AG10803 (cell line): ENCODE measurements at places on chromosomes 16 and 17.

DNA sequence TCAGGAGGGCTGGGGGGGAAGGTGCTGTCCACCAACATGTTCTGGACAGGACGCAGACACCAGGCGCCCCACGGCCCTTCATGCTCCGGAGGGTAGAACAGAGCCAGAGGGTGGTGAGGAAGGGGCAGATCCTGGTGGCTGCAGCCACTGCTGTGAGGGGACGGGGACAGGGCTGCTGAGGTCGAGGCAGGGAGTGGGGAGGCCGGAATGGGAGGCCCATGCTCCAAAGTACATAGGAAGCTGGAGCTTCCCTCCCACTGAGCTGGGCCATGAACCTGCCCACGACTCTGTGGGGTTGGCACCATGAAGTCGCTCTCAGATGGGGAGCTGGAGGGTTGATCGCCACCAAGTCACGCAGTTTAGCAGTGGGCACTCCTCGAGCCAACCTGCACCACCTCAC, 8.0 kb upstream of the METRNL start:
- no peak for DNase-seq

DNA sequence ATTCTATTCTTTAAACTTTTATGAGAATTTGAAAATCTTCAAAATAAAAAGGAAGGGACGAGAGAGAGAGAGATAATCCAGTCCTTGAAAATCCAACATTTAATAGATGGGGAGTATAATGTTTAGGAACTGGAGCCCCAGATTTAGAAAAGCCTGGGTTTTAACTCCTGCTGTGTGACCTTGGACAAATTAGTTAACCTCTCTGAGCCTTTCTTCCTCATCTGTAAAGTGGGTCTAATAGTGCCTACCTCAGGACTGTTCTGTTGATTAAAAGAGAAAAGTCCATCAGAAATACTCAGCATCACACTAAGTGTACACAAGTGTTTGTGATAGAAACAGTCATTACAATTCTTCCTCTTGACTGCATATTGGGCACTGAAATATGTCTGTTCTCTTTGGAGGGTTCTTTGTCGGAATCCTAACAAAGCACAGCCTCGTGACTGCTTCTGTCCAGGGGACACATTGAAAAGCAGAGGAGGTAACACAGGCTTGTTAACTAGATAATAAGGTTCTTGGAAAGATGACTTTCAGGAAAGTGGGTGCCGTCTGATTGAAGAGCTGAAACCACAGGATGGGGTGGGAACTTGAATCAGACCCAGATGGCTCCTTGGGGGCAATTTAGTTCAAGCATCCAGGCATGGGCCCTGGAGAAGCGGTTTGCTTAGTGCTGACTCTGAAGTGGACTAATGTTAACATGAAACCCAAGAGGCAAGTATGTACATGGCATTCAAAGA, 128.2 kb downstream of the CLEC16A start:
- no peak for DNase-seq

- no peak for DNase-seq
These were observed 134.7 kb downstream of the SOX9 start for GRCh38 chr17:72255481-72255880.

DNA sequence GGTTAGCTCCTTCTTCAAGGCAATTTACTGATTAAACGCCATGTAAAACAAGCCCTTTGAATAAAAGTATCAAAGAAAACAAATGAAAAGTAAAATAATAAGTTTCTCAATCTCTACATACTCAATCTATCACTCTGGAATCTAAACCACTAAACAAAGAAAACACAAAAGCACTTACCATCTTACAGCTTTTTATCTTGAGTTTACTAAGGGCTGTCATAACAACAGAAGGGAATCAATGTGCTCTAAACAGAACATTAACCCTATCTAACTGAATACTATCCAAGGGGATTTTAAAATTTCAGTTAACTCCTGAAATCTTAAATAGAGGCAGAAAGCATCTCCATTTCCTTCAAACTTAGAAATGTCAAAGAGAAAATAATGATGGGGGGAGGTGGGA, 3.4 kb downstream of the SKA2 start:
- DNase-seq: peak; percentile 42

DNA sequence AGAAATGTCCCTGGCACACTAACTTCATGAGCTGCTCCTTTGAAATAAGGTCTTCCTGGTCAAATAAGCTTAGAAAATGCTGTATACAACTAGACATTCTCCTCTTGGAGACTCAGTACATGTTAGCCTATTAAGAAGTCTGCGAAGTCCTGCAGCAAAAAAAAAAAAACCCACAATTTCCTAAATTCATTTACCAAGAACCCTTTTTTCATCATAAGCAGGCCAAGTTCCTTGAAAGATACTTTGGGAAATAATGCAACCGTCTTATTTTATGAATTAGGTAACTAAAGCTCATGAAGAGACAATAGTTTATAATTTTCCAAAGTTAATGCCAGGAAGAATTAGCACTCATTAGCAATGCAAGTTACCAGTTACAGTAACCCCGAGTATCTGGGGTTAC, 49.0 kb upstream of the HAS3 start:
- DNase-seq: no peak

- DNase-seq: no peak
These were observed 65.1 kb downstream of the NUP93 start for GRCh38 chr16:56795011-56795410.

DNA sequence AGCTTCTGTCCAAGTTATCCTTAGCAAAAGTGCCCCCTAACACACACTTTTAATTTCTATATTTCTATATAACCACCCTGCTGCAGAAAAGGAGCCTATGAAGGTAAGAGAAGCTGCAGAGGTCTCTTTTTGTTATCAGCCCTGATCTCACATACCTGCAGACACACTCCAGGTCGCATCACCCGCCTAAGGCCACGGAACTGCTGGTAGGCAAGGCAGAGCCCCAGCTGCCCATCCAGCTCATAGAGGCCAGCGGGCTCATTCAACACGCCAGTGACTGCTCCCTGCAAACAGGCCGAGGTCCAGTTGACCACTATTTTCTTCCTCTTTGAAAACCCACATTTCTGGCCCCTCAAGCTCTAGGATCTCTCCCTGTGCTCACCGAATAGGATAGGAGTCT, 12.2 kb downstream of the CTC1 start:
- DNase-seq: no peak

DNA sequence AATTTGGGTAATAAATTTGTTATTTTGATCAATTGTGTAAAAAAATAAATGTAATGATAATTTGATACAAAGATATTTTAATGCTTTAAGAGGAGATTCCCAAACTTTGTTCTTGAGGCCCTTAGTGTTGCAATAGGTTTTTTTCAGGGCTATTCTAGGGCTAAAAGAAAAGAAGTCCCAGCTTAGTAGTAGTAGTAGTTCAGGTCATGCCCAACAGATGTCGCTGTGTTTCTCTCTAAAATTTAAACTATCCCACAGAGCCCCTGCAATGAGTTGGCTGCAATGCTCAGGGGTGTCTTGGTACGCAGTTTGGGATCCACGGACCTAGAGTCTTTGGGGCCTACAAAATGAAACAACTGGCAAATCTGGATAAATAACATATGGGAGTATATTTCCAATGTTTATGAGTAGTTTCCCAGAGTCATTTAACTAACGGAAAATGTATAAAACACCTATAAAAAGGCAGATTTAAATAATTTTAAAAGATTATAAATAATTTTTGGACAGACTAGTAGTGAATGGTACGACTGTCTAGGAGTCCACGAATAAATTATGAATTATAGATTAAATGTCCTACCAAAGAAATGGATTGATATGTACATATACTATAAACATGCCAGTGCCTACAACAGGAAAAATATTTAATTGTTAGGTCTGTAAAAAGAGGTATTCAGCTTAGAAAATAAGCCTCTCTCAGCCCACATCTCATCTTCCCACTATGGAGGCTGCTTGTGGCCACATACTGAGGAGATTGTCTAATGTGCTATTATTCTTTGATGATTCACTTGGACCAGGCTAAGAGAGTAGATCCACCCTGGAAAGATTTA, 228.5 kb upstream of the PMFBP1 start:
- DNase-seq: peak; percentile 60

DNA sequence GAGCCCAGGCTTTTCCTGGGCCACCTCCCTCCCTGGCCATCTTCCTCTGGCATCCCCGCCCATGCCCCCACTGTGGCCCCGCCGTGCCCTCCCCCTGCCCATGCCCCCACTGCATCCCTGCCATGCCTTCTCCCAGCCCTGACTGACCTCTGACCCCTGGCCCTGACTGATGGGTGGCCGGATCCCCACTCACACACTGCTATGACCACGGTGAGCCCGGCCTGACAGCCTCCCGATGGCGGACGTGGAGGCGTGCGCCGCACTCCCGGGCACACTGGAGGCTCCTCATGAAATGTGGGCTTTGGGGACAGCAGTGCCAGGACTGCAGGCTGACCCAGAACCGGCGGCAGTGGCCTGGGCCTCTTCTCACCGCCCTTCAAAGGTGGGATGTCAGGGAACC, 10.6 kb upstream of the C1QTNF8 start:
- DNase-seq: no peak

DNA sequence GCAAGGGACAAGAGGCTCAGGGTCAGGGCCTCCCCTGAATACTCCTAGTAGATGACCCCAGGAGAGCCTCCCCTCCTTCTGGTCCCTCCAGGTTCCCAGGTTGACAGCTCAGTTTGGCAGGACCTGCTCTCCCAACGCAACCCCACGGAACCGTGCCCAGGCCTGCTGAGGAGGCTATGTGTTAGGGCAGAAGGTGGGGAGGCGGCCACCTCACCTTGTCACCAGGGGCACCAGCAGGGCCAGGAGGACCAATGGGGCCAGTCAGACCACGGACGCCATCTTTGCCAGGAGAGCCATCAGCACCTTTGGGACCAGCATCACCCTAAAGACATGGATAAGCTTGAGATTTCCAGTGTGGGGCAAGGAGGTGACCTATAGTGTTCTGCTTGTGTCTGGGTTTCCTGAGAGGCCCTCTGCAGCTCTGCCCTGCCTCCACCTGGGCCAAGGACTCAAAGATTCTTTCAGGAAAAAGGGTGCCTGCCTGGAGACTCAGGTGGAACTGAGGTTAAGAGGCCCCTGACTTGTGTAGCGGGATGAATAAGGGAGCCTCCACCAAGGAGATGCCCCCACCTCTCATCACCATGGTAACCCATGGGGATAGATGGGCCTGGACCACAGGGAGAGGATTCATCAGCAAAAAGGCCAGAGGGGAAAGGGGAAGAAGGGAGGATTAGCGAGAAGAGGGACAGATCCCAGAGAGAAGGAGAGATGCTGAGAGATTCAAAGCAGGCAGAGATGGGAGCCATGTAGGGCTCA, 10.7 kb downstream of the COL1A1 start:
- peak; percentile 84 for DNase-seq

DNA sequence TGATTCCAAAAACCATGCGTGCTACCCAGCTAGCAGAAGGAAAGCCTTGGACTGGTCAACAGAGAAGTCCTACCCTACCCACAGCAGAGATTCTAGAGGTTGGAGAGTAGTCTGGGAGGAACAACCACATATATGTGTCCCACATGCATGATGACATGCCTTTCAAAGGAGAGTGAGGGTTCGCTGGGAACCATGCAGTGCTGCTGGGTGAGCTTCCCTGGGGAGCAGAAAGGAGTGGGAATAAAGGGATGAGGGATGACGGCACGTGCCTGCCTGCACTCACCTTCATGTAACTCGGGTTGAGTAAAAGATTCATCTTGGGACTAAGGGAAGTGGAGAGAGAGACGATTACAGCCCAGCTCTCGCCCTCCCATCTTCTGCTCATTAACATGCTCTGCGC, 9.8 kb downstream of the CPSF4L start:
- DNase-seq: no peak
